Activated CD4-positive, CD25-positive, alpha-beta regulatory T cell treated with anti-CD3 and anti-CD28 coated beads, Interleukin-2, amount 50 U/mL, for 72 hours (primary cell): ENCODE measurements at places on chromosomes 6 and 20.

GRCh38 chr6:74745670-74746069, 460.2 kb downstream of the COL12A1 start:
- DNase-seq: no peak

GRCh38 chr6:81812401-81812800, 59.9 kb upstream of the TENT5A start:
- no peak for DNase-seq

DNA sequence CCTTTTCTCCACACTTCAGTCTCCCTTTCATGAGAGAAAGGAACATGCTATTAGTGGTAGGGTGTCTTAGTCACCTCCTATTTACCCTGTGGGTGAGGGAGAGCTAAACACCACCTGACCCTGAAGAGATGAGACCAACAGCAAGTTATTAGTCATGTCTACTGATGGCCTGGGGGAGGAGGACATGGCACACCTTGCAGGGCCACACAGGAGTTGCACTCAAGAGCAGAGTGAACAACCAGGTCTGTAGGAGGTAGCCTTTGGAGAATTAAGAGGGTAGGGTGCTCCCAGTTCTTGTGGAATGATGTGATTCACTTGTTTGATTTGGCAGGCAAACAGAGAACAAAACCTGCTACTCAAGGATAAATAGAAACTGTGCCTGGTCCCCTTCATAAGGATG, 82.7 kb upstream of the FABP7 start:
- DNase-seq: no peak

- DNase-seq: no peak
Measured at GRCh38 chr6:7912024-7912423, 1.4 kb upstream of the TXNDC5 start.

DNA sequence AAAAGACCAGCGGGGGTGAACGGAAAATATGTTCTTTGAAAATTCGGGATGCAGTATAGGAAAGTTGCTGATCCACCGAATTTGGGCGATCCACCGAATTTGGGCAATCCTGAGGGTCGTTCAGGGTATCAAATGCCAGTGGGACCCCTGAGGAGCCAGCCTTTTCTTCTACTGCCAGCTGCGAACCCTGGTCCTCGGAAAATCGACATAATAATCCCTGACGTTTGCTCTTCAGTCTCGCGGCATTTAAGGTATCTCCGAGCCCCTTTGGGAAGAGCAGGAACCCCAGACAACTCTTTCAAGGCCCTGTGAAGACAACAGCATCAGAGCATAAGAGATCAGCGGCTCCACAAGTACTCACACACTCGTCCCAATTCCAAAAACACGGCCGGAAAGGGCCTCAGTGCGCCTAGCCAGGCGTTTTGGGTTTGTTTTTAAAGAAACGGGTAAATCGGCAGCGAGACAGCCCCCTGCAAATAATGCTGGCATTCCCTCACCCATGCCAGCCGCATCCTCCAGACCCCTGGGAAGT, 1.0 kb downstream of the SIM1 start:
- no peak for DNase-seq

DNA sequence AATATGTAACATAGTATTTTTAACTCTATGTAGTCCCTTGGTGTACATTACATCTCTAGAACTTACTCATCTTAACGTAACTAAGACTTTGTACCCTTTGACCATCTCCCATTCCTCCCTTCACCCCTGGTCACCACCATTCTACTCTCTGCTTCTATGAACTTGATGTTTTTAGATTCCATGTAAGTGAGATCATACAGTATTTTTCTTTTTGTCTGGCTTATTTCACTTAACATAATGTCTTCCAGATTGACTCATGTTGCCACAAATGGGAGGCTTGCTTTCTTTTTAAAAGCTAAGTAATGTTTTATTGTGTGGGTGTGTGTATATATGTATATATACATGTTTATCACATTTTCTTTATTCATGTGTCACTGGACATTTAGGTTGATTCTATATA, 55.8 kb downstream of the TMEM200A start:
- DNase-seq: no peak

- DNase-seq: no peak
Measured at GRCh38 chr6:57017841-57018240, 28.7 kb upstream of the KIAA1586 start.

GRCh38 chr6:16236009-16236501, 2.3 kb upstream of the GMPR start:
- DNase-seq: no peak

DNA sequence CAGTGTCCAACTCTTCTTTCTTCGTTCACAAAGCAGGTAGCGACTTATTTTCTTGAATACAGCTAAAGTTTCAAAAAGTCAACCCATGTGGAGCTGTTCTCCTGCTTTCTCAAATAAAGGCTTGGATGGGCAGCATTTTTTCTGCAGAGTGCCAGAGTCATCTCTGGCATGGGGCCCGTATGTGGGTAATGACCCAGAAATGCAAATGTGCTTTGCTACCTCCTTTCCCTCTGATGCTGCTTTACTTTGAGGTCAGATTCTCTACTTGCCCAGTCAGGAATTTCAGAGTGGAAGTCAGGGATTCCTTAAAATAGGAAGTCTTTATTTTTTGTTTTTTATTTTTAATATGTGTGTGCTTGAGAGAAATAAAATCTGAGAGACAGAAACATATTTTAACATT, 4.9 kb downstream of the NKAIN2 start:
- DNase-seq: no peak

- peak; percentile 58 for DNase-seq
Measured at GRCh38 chr6:36387440-36388303, at the start of gene ETV7. Gene ETV7, minus strand, starts transcription at chr6:36387669. Its CDS starts 128 bp downstream, at chr6:36387541.

- DNase-seq: no peak
Measured at GRCh38 chr20:22555791-22556564, 28.4 kb downstream of the FOXA2 start.
